CD4-positive, alpha-beta T cell (primary cell): ENCODE measurements at places on chromosomes 5 and 9. TPM values are rescaled to one million over a fixed set of nuclear protein-coding genes. Genes with fewer than 3 reads are reported as not detected.

SH3GL2 gene
- not detected for total RNA-seq

DNA sequence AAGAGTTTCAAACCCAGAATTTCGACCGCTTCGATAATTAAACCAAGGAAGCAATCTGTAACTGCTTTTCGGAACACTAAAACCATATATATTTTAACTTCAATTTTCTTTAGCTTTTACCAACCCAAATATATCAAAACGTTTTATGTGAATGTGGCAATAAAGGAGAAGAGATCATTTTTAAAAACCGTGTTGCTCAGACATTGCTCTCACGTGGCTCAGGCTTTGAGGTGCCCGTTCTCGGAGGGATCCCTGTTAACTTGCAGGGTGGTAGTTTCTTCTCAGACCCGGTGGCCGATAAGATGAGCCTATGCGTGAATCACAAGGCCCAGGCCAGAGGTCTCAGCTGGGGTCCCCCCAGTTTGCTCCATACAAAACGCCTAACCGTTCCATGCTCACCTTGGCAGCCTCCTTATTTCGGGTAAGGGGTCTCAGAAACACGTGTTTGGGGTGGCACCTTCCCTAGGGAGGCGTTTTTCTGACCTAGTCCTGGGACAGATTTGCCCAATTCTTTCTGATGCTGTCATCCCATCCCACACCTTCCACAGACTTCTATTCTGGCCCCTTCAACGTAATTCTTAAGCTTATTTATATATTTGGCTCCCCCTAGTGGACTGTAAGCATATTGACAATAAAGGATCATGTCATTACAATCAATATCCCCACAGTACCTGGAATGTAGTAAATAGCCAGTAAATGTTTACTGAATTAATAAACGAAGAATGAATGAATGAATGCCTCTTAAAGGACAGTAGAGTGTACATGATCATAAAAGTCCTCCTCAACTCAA is 48.1 kb downstream of the THBS4 start:
- peaks cover 11% of the 10 kb centered on the region for H3K36me3 ChIP-seq
- H3K4me1 ChIP-seq, result peaks cover 10% of the 10 kb centered on the region
- H3K4me3 ChIP-seq, result peak overlapping the region; percentile 39
- H3K27ac ChIP-seq, result no peak overlapping the region

- H3K27me3 ChIP-seq, result no peaks in the 10 kb centered on the region
- H3K4me3 ChIP-seq, result no peak overlapping the region
- H3K36me3 ChIP-seq, result no peaks in the 10 kb centered on the region
- H3K27ac ChIP-seq, result no peak overlapping the region
Observed at GRCh38 chr5:145976431-145977155, 40.2 kb downstream of the SH3RF2 start.

DNA sequence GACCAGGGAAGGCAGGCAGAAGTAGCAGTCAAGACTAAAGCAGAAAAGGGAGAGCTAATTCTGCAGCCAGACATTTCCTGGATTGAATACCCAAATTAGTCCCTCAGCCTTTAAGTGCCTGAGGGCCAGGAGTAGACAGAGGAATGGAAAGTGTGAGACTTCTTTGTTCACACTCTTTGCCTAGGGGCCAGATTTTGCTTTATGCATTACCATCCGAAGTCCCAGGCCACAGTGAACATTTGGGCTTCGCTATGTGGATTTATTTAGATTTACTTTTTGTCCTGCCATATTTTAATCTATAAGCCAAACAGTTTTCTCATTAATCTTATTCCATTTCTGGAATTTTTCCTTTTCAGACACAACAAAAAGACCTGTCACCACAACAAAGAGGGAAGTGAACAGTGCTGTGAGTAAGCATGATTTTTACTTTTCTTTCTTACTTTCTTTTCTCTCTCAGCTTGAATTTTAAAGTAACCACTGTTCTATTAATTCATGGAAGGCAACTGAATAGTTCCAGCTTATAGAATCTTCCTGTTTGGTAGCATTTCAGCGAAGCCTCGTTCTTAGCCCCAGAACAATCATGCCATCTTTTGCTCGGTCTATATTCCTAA is 52.6 kb downstream of the PDCD1LG2 start:
- no peak overlapping the region for H3K27ac ChIP-seq
- no peaks in the 10 kb centered on the region for H3K27me3 ChIP-seq
- H3K4me3 ChIP-seq, result no peak overlapping the region
- H3K4me1 ChIP-seq, result peaks cover 24% of the 10 kb centered on the region
- H3K36me3 ChIP-seq, result no peaks in the 10 kb centered on the region

DNA sequence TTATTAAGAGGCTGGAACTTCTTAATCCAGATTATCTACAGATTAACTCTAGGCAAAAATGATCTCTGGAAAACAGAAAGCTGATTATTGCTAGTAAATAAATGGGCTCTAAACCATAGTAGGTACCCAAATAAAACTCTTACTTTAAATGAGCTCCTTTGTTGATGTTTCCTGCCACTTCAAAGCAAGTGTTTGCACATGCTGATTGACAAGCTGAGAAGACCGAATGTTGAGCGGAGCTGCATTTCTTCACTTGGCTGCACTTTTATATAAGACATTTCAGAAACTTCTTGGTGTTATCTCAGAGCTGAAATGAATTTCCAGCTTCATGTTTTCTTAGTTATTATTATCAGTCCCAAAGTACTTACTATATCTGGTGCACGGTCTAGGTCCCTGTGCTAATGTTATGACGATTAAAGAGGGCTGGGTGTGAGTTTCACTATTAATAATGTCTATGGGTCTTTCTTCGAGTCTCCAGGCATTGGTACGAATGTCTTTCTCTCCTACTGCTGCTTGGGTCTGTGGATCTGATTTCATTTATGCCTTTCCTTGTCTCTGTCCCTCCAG is 58.6 kb upstream of the CTXN3 start:
- H3K36me3 ChIP-seq, result no peaks in the 10 kb centered on the region
- H3K27ac ChIP-seq, result no peak overlapping the region
- no peak for DNase-seq

- H3K36me3 ChIP-seq, result no peaks in the 10 kb centered on the region
- H3K4me1 ChIP-seq, result no peaks in the 10 kb centered on the region
- no peak overlapping the region for H3K4me3 ChIP-seq
- no peaks in the 10 kb centered on the region for H3K27me3 ChIP-seq
Observed at GRCh38 chr5:179278546-179278945, 66.7 kb downstream of the ADAMTS2 start.

- H3K27me3 ChIP-seq, result no peaks in the 10 kb centered on the region
- no peak overlapping the region for H3K27ac ChIP-seq
- no peaks in the 10 kb centered on the region for H3K36me3 ChIP-seq
- H3K4me3 ChIP-seq, result no peak overlapping the region
Observed at GRCh38 chr9:16039218-16039987, 486.6 kb downstream of the CCDC171 start.

SH3TC2 gene
- not detected for total RNA-seq

DNA sequence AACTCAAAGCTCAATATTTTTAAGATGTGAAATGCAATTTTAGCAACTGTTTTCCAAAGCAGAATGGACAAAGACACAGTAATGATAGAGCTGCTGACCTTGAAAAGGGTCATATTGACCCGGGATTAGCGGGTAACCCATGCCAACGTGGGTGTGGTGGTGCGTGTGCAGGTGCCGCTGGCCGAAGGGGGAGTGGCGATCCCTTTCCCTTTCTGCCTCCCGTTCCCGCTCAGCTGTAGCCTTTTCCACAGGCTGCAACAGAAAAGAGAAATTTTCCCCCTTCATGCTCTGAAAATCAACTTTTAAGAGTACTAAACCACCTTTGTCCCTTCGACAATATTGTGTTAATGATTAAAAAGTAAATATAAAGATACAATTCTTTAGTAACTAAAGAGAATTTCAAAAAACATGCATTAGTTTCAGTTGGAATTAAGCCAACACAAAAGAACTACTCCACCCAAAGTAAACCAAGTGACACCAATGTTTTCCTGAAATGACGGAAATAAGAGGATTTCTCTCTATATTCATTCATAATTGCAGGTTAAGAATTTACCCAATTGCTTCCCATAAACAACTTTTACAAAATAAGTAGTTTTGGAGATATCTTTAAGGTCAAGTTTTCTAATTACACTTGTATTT is 105.2 kb downstream of the ZNF608 start:
- H3K36me3 ChIP-seq, result no peaks in the 10 kb centered on the region
- no peak overlapping the region for H3K4me3 ChIP-seq
- no peaks in the 10 kb centered on the region for H3K4me1 ChIP-seq
- H3K27ac ChIP-seq, result no peak overlapping the region
- DNase-seq, result no peak
- H3K27me3 ChIP-seq, result peaks cover 13% of the 10 kb centered on the region

DNA sequence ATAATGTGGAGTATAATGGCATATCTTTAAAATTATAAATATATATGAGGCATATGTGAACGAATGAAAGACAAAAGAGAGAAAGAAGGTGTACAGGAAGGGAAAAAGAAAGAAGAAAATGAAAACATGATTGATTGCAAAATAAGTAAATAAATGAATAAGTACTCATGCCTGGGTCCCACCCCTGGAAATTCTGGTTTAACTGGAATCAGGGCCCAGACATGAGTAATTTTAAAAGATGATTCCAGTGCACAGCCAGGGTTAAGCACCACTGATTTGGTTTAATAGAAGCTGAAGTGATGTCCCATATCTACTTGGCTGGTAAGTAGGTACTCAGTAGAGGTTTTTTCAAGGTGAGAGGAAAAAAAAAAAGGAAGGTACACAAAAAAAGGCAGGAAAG is 34.0 kb upstream of the HOMER1 start:
- no peaks in the 10 kb centered on the region for H3K4me1 ChIP-seq
- no peak for DNase-seq
- no peaks in the 10 kb centered on the region for H3K27me3 ChIP-seq
- H3K27ac ChIP-seq, result no peak overlapping the region
- H3K4me3 ChIP-seq, result no peak overlapping the region
- no peaks in the 10 kb centered on the region for H3K36me3 ChIP-seq

CRB2 gene
- total RNA-seq, result not detected

INSL6 gene
- not detected for total RNA-seq

DNA sequence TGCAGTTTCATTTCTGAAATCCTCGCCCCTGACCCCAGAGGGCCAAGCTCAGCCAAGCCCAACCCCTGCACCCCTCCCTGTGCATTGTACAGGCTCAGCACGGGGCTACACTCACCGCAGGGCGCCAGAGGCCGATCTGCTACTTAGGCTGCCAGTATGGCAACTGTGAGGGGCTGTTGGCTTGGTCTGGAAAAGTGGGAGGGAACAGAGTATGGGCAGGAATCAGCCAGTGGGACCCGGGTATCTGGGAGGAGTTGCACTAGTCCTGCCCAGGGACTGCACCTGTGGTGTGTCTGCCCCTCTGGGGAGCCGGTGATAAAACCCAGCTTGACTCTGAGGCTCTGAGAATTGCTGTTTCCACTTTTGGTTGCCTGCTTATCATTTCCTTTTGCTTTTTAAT is 167.4 kb upstream of the KIF2A start:
- H3K27ac ChIP-seq, result no peak overlapping the region
- H3K36me3 ChIP-seq, result no peaks in the 10 kb centered on the region
- no peaks in the 10 kb centered on the region for H3K4me1 ChIP-seq
- H3K4me3 ChIP-seq, result no peak overlapping the region

GRCh38 chr5:167916261-167916691 is 375.2 kb upstream of the WWC1 start:
- H3K4me1 ChIP-seq, result no peaks in the 10 kb centered on the region
- DNase-seq, result no peak
- H3K36me3 ChIP-seq, result no peaks in the 10 kb centered on the region
- H3K27me3 ChIP-seq, result no peaks in the 10 kb centered on the region
- H3K4me3 ChIP-seq, result no peak overlapping the region

DNA sequence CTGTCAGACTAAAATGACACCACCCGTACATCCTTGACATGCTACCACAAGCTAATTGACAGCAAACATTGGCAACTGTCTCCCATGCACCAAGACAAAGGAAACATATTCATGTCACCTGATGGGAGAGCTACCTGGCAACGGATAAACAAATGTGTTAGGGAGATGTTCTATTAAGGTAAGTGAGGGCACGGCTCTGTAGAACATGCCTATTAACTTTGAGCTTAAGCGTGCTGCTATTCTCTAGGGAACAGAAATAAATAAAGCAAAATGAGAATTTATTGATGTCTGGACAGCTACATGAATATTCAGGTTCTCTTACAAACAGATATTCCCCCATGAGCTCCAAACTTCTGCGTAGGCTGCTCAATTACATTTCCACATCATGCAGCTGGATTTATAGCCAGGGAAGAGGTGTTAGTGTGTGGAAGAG is 361.4 kb upstream of the RFX3 start:
- H3K27me3 ChIP-seq, result no peaks in the 10 kb centered on the region
- no peak overlapping the region for H3K4me3 ChIP-seq
- no peak for DNase-seq
- no peak overlapping the region for H3K27ac ChIP-seq
- no peaks in the 10 kb centered on the region for H3K4me1 ChIP-seq
